ENCODE measurements at places on chromosomes 2 and 18. TPM values are rescaled to one million over a fixed set of nuclear protein-coding genes. Genes with fewer than 3 reads are reported as not detected.

Gene LDAH
- 19.8 TPM for total RNA-seq

Gene TUBA4B
- total RNA-seq, result not detected

Gene LTBP1
- 584 TPM for total RNA-seq

GRCh38 chr18:32244881-32245280 lies 55.0 kb downstream of the MEP1B start:
- H3K27ac ChIP-seq, result no peak overlapping the region
- DNase-seq, result no peak
- no peaks in the 10 kb centered on the region for H3K27me3 ChIP-seq
- H3K4me1 ChIP-seq, result no peaks in the 10 kb centered on the region
- H3K4me3 ChIP-seq, result no peak overlapping the region

- no peaks in the 10 kb centered on the region for H3K36me3 ChIP-seq
- H3K4me1 ChIP-seq, result no peaks in the 10 kb centered on the region
- no peak overlapping the region for H3K27ac ChIP-seq
- H3K27me3 ChIP-seq, result no peaks in the 10 kb centered on the region
- DNase-seq, result no peak
These were observed 99.7 kb downstream of the RND3 start for GRCh38 chr2:150387586-150388288.

- H3K27me3 ChIP-seq, result no peaks in the 10 kb centered on the region
- H3K27ac ChIP-seq, result no peak overlapping the region
- H3K4me1 ChIP-seq, result peaks cover 4% of the 10 kb centered on the region
- no peak overlapping the region for H3K4me3 ChIP-seq
- no peak for DNase-seq
These were observed 2.0 kb downstream of the NHEJ1 start for GRCh38 chr2:219158586-219158985.

DNA sequence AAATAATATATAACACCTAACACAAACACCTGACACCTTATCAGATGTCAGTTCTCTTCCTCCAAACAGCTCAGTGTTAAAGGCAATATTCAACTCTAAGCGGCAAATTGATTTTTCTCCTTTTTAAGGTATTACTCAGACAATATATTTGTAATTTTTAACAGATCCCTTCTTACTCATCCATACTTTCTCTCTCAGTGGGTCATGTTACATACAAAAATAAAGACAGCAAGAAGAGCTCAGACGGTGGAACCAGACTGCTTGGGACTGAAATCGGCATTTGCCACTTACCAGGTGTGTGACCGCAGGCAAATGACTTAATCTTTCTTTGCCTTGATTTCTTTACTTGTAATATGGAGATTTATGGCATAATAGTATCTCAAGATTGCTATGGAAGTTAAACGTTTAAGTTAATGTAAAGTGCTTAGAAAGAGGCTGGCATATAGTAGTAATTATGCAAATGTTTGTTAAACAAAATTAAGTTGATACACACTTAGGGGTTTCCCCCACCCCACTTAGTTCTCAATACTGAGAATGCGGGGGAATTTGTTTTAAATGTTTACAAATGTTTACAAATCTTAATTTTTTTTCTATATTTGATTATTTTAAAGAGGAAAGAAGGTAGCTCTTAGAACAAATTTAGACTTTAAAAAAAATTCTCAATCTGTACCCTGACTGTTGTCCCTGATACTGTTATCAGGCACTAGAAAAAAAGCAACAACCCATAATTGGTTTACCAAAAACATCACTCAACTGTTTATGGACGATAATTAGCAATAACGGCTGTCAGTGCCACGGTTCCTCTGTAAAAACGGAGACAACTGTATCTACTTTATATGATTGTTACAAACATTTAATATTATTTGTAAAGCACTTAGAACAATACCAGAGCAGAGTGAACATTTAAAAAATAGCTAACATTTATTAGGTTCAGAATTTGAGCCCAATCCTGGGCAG lies 25.6 kb downstream of the MAP3K2 start:
- H3K4me1 ChIP-seq, result peaks cover 35% of the 10 kb centered on the region
- H3K36me3 ChIP-seq, result no peaks in the 10 kb centered on the region
- no peak overlapping the region for H3K4me3 ChIP-seq

DNA sequence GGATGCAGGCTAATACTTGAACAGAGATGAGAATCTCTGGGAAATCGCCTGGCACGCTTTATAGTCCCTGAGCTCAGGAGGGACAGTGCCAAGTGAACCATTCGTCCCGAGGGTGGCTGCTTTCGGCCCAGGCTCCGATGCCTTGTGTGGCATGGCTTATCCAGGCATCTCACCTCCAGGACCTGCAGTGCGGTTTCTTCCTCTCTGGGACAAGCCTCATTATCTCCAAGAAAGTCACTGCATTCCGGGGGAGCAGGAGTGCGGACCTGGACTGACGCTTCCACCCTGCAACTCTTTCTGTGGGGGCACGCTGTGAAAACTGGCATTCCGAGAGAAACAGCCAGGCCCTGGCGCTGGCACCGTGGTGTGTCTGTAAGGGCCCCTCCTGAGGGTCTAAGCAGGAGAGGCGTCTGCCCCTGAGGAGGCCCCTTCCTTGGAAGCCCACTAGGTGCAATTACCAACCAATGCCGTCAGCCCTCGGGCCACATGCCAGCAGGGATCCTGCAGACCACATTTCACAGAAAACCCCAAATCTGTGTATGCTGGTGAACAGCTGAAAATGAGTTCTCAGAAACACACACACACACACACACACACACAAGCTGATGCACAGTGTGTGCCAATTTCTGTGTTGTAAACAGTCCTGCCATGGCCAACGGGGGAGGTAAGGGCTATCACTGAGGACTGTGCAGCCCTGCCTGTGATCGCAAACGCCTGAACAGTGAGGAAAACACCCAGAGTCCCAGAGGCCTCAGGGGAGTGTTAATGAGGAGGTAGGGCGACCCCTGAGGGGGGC lies 351.9 kb upstream of the SALL3 start:
- H3K27me3 ChIP-seq, result no peaks in the 10 kb centered on the region
- no peak overlapping the region for H3K4me3 ChIP-seq
- DNase-seq, result no peak
- no peaks in the 10 kb centered on the region for H3K4me1 ChIP-seq
- H3K27ac ChIP-seq, result no peak overlapping the region
- H3K36me3 ChIP-seq, result no peaks in the 10 kb centered on the region

GRCh38 chr2:156565066-156565710 lies 129.0 kb downstream of the GPD2 start:
- DNase-seq, result no peak
- H3K27me3 ChIP-seq, result no peaks in the 10 kb centered on the region
- H3K27ac ChIP-seq, result no peak overlapping the region
- no peak overlapping the region for H3K4me3 ChIP-seq

GRCh38 chr18:12656605-12656937 lies 1.3 kb downstream of the SPIRE1 start:
- DNase-seq, result no peak
- peaks cover 24% of the 10 kb centered on the region for H3K4me1 ChIP-seq
- H3K27me3 ChIP-seq, result no peaks in the 10 kb centered on the region

DNA sequence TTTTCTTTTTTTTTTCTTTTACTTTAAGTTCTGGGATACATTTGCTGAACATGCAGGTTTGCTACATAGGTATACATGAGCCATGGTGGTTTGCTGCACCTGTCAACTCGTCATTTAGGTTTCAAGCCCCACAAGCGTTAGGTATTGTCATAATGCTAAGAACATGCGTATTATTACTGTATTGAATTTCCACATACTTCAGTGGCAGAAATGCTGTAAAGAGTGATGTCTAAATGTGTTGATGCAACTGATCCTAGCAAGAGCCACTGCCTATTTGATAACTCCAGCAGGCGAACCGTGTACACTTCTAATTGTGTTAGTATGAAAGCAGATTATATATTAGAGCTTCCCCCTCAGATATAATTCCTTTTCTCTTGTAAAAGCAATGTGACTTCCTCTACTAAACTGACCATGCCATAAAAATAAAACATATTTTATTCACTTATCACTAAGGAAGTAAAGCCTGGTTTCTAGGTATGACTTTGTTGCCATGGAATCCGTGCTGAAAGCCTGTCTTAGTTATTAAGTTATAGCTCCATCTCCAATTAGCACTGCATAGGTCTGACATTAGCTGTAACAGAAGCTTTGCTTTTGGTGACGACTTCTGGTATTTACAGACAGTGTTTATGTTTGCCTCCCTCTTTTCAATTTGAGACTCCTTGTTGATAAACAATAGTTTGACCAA lies 280.0 kb downstream of the GALR1 start:
- H3K4me3 ChIP-seq, result no peak overlapping the region
- no peaks in the 10 kb centered on the region for H3K36me3 ChIP-seq
- no peaks in the 10 kb centered on the region for H3K27me3 ChIP-seq
- DNase-seq, result no peak
- H3K4me1 ChIP-seq, result no peaks in the 10 kb centered on the region
- no peak overlapping the region for H3K27ac ChIP-seq

- H3K36me3 ChIP-seq, result no peaks in the 10 kb centered on the region
- no peaks in the 10 kb centered on the region for H3K27me3 ChIP-seq
- no peak overlapping the region for H3K4me3 ChIP-seq
- no peaks in the 10 kb centered on the region for H3K4me1 ChIP-seq
- no peak for DNase-seq
These were observed 828.0 kb upstream of the CDH2 start for GRCh38 chr18:29004921-29005320.

- H3K4me1 ChIP-seq, result peaks cover 6% of the 10 kb centered on the region
- H3K27ac ChIP-seq, result no peak overlapping the region
- DNase-seq, result no peak
- no peaks in the 10 kb centered on the region for H3K36me3 ChIP-seq
These were observed 159.2 kb upstream of the THUMPD2 start for GRCh38 chr2:39938035-39938835.

GRCh38 chr18:52069201-52069600 lies 270.8 kb upstream of the DCC start:
- no peak overlapping the region for H3K4me3 ChIP-seq
- no peak overlapping the region for H3K27ac ChIP-seq
- H3K36me3 ChIP-seq, result no peaks in the 10 kb centered on the region
- H3K27me3 ChIP-seq, result no peaks in the 10 kb centered on the region
- H3K4me1 ChIP-seq, result no peaks in the 10 kb centered on the region

- no peaks in the 10 kb centered on the region for H3K27me3 ChIP-seq
- H3K4me3 ChIP-seq, result no peak overlapping the region
These were observed 383.5 kb upstream of the LYPD1 start for GRCh38 chr2:133053541-133053940.

DNA sequence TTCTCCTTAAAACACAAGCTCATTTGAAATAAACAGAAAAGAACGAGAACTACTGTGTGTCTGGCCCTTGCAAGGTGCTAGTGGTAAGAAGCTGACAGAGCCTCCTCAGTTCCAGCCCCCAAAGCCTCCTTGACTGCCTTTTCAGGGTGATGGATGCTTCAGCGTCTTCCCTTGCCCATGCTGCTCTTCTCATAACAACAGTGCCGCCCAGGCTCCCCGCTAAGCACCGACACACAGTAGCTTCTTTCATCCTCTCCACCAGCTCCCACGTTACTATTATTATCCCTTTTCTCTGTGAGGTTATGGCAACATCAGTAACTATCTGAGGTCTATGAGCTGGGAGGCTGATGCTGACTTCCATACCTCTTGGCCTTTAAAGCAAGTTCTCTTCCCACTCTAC lies 418.6 kb downstream of the TSN start:
- DNase-seq, result no peak
- no peak overlapping the region for H3K27ac ChIP-seq
- no peak overlapping the region for H3K4me3 ChIP-seq

GRCh38 chr2:221893501-221893900 lies 321.4 kb upstream of the EPHA4 start:
- H3K36me3 ChIP-seq, result no peaks in the 10 kb centered on the region
- peaks cover 6% of the 10 kb centered on the region for H3K4me1 ChIP-seq
- DNase-seq, result no peak
- no peaks in the 10 kb centered on the region for H3K27me3 ChIP-seq
- no peak overlapping the region for H3K4me3 ChIP-seq
- no peak overlapping the region for H3K27ac ChIP-seq

DNA sequence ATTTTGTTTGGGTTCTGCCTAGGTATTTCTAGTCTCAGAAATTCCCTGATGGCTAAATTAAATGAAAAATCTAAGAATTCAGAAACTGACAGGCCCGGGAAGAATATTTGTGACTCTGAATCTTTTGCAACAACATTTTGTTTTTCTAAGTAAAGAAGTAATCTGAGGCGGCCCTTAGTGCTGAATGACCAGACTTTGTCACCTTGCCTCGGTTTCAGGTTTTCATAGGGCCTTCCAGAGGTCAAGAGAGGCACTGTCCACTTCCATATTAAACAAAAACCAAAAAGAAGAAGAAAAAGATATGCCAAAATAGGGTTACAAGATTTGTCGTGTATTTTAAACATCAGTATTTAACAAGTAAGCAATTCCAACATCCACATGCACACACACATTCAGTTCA lies 16.1 kb upstream of the CCNYL1 start:
- H3K27ac ChIP-seq, result no peak overlapping the region
- no peaks in the 10 kb centered on the region for H3K4me1 ChIP-seq
- H3K4me3 ChIP-seq, result no peak overlapping the region
- no peaks in the 10 kb centered on the region for H3K36me3 ChIP-seq
- H3K27me3 ChIP-seq, result no peaks in the 10 kb centered on the region

GRCh38 chr2:33598561-33599174 lies 431 bp downstream of the FAM98A start:
- H3K36me3 ChIP-seq, result no peaks in the 10 kb centered on the region
- no peaks in the 10 kb centered on the region for H3K27me3 ChIP-seq
- H3K27ac ChIP-seq, result peak overlapping the region; percentile 92
- peak overlapping the region; percentile 96 for H3K4me3 ChIP-seq
- peaks cover 39% of the 10 kb centered on the region for H3K4me1 ChIP-seq

DNA sequence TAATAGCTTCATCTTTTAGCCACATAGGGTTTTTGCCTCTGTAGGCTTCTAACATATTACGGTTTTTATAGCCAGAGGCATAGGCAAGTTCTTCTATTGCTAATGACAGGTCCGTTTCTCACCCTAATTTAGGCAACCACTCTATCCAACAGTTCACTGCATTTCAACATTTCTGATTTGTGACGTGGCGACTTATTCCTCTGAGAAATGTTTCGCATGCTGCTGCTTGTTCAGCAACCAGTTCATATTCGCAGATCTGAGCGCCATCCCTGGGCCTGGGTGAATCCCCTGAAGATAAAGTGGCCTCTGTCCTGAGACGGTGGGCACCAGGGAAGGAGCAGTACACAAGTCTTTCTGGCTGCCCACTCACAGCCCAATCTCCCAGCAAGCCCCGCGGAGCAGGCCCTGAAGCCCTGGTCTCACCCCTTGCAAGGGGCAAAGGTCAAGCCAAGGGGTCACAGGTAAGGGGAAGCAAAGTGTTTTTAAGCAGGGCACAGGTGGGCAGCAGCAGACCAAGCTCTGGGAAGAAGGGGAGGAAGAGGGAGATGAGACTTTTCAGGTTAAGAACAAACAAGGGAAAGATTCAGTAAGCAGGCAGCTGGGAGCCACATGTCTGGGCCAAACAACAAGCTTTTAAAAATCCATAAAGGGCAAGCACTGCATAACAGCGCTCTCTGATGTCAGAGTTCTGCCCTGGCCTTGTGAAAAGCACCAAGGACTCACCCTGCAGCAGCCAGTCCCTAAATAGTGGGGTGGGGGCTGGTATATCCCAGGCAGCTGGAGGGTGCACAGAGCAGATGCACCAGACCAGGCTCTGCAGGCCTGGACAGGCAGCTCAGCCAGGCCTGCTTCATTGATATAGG lies 10.8 kb upstream of the COX7A2L start:
- H3K27ac ChIP-seq, result no peak overlapping the region
- no peak for DNase-seq
- H3K4me1 ChIP-seq, result no peaks in the 10 kb centered on the region
- no peak overlapping the region for H3K4me3 ChIP-seq

GRCh38 chr2:134498654-134499053 lies 220.1 kb downstream of the TMEM163 start:
- no peaks in the 10 kb centered on the region for H3K4me1 ChIP-seq
- H3K36me3 ChIP-seq, result no peaks in the 10 kb centered on the region
- no peak for DNase-seq
- no peak overlapping the region for H3K27ac ChIP-seq
